Fibroblast of skin of right biceps (primary cell): ENCODE measurements at places on chromosomes 12 and 14.

DNA sequence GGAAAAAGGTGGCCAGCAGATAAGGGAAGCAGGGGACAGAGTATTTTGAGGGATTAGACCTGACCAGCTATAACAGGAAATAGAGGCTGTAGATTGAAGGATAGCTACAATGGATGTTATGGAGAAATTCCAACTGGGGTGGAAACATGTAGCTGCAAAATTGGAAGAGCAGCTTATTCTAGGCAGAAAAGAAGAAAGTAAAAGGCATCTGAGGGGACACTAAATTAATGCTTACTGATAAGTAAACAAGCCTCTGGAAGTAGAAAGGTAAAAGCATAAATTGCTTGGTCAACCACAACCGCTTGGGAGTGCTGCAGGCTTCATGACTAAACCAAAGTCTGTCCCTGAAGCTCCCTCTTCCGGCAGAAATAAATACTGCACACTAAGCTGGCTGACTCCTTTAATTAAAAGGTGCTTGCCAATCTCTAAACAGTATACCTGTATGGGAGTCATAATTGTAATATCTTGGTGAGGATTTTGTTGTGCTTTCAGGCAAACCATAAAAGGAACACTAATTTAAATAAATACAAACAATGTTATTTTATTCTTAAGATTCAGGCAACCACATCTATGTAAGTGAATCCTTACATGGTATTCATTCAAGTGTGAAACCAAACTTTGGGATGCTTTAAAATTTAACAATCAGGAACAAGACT is 7.7 kb downstream of the UBC start:
- DNase-seq, result peak; percentile 87

DNA sequence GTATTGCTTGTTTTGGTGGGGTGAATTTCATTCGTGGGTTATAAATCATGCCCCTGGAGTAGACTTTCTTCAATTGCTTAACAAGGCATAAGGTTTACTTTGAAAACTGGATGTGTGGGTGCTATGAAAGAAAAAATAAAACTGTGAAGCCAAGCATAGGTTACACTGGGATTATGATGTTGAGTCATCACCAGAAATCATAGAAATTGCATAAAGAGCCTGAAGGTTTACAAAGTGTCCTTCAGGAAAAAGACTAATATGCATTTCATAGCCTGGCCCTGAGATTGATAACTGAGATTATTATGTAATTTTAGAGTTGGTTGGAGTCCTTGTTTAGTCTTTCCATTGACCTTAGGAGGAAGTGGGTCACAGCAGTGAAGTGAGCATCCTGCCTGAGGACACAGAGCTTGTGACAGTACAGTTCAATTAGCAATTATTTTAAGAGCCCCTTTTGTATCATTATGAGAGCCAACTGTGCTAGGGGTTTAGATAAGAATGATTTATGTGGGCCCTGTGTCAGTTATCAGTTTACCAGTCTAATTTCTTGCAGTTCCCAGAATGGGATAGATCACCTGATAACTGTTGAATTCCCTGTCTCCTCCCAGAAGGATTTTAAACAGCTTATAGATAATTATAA is 13.6 kb downstream of the LRRK2 start:
- DNase-seq, result no peak

- no peak for DNase-seq
Observed at GRCh38 chr12:115364921-115365320, 680.9 kb upstream of the TBX3 start.

GRCh38 chr12:124286414-124286813 is 8.5 kb upstream of the RFLNA start:
- DNase-seq, result no peak

DNA sequence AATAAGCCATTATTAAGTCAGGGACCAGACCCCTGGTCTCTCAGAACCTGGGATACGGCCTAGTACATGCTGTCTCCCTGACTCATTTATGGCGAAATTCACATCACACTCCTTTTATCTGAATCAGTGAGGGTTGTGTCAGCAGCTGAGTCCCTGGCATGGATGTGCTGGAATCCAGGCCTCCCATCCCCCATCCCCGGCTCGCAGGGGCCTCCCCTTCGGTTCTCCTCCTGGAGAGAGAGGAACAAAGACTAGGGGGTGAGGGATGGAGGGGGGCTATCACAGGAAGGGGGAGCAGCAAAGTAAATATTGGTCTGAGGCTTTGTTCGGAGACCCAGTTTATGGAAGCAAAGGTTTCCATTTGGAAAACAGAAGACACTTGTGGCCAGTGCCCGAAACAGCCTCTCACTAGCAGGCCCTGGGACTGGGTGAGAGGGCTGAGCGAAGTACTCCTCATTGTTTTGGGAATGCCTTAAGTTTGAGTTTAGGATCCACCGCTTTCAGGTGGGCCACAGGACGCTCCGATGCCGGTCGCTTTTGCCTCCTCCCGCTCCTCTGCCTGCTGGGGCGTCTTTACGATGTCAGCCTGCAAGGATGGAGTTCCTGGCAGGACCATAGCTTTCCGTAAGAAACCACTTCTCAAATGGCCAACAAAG is 145.0 kb downstream of the PRKCH start:
- peak; percentile 99 for DNase-seq

DNA sequence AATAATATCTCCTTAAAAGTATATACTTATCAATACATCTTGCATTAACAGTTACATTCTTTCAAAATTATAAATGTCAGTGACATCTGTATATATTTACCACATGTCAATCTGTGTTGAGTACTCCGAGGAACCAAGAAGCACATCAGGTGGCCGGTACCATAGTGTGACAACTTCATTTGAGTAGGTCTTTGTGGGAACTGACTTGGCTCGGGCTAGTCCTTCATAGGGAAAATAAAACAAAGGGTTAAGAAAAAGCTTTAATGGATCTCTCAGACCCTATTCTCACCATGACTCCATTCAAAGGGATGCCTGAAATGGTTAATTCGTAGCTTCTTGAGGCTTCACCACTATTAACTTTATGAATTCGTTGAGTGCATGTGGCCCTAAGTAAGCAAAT is 94.9 kb downstream of the ELK3 start:
- no peak for DNase-seq

DNA sequence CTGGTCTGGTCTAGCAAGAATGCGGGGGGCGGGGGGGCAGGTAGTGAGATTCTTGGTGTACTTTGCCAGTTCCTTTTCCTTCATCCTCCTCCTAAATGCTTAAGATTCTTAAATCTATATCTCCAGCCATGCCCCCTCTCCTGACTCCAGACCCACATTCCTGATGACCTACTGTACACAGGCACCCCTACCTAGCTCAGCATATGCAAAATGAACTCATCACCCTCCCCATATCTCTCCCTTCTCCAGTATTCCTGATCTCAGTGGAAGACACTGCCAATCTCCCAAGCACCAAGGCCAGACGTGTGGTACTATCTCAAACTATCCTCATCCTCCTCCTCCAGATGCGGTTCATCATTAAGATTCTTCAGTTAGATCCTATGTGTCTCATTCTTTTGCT is 215.8 kb downstream of the SPTSSA start:
- DNase-seq, result no peak
